ENCODE measurements at places on chromosomes 5 and 9.

GRCh38 chr5:8961219-8961618, 584.7 kb downstream of the SEMA5A start:
- DNase-seq = no peak

- DNase-seq = no peak
These were observed 412.7 kb upstream of the SMC2 start for GRCh38 chr9:103681435-103681834.

DNA sequence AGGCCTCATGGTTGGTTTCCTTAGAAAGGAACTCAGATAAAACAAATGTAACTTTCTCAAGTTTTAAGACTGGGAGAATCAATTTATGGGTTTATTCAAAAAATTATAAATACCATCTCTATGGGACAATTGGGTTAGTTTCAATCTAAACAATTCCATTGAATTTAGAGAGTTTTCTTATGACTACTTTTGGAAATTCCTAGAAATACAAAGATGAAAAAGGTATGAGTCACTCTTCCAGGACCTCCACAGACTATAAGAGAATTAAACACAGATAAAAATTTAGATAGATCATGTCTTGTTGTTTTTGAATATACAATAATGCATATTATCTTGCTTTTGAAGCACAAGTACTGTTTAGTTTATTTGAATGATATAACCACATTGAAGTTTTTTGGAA, 188.7 kb downstream of the CHSY3 start:
- no peak for DNase-seq

GRCh38 chr5:135377751-135378680, 21.0 kb downstream of the MACROH2A1 start:
- no peak for DNase-seq

- DNase-seq = no peak
These were observed 810.3 kb upstream of the ACO1 start for GRCh38 chr9:31574006-31574765.

DNA sequence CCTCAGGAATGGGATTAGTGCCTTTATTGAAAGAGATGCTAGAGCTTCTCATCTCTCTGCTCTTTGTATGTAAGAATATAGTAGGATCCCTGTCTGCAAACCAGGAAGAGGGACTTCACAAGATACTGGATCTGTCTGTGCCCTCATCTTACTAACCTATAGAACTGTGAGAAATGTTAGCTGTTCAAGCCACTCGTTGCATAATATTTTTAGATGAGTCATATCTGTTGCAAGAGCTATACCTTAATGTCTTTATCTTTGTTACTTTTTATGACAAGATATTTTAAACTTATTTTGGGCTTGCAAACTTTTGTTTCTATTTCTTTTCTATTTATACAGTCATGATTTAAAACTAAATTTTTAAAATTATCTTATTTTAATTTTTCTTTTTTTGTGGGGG, 1296.8 kb upstream of the CDH6 start:
- DNase-seq = no peak

DNA sequence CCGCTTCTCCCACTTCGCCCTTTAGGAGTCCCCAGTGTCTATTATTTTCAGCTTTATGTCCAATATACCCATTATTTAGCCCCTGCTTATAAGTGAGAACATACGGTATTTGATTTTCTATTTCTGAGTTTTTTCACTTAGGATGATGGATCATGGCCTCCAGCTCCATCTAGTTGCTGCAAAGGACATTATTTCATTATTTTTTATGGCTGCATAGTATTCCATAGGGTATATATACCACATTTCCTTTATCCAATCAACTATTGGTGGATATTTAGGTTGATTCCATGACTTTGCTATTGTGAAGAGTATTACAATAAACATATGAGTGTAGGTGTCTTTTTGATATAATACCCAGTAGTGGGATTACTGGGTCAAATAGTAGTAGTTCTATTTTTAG, 162.9 kb downstream of the FER start:
- DNase-seq = no peak

DNA sequence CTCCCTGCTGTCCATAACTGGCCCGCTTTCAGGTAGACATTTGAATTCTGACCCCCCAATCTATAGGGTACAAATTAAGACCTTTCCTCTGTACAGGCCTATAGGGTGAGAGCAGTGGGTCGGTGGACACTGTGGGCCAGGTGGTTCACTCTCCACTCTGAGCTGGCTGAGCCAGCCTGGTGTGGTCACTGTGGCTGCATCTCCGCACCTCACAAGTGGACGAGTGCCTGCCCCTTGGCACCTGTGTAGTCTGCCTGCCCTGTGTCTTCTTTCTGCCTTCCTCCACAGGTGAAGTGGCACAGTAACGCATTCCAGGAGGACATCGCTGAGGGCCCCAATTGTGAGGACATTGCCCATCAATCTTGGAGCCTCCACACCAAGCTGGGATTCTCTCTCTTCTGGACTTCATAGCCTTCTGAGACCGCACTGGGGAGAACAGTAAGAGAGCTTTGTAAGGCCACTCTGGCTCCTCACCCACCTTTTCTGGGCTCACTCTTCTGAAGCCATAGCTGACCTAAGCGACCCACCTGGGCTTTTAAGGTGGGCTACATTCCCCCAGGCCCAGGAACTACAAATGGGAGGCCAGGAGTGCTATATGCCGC, 33.5 kb upstream of the JADE2 start:
- no peak for DNase-seq
